Suprapubic skin (tissue), 4 donors: ENCODE measurements at places on chromosomes 4 and X.

GRCh38 chr4:185892165-185892564, 80.2 kb upstream of the SORBS2 start:
- no peaks in the 10 kb centered on the region for H3K4me1 ChIP-seq
- no peak overlapping the region for H3K4me3 ChIP-seq
- no peak for DNase-seq
- no peaks in the 10 kb centered on the region for H3K36me3 ChIP-seq

GRCh38 chr4:94978904-94979303, 221.1 kb downstream of the BMPR1B start:
- no peak overlapping the region for H3K27ac ChIP-seq
- no peak overlapping the region for H3K4me3 ChIP-seq
- no peak for DNase-seq
- no peaks in the 10 kb centered on the region for H3K27me3 ChIP-seq
- no peaks in the 10 kb centered on the region for H3K4me1 ChIP-seq
- no peaks in the 10 kb centered on the region for H3K36me3 ChIP-seq

GRCh38 chr4:139227729-139228404, 50.8 kb upstream of the ELF2 start:
- no peak overlapping the region for H3K27ac ChIP-seq
- H3K36me3 ChIP-seq = no peaks in the 10 kb centered on the region
- H3K4me3 ChIP-seq = no peak overlapping the region
- no peaks in the 10 kb centered on the region for H3K27me3 ChIP-seq
- DNase-seq = no peak
- no peaks in the 10 kb centered on the region for H3K4me1 ChIP-seq

- H3K36me3 ChIP-seq = no peaks in the 10 kb centered on the region
- no peak overlapping the region for H3K4me3 ChIP-seq
- no peak overlapping the region for H3K27ac ChIP-seq
- DNase-seq = no peak
- H3K27me3 ChIP-seq = no peaks in the 10 kb centered on the region
Observed at GRCh38 chr4:186172546-186172945, 18.8 kb upstream of the CYP4V2 start.

DNA sequence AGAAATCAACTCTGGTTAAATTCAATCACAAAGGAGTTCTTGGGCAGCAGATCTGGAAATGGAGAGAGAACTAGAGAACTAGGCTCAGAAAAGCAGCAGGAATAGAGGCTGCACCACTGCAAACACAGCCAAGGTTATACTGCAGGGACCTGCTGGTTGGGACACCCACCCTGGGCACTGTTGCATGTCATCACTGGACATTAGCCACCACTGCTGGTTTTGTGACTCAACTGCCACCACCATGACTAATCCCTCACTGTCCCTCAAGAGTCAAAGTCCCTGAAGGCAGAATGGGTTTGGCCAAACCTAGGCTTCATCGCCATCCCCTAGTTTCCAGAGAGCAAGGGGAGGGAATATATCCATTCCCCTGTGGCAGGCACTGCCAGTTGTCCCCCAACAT, 38.1 kb upstream of the IRAK1 start:
- no peak overlapping the region for H3K4me3 ChIP-seq
- no peaks in the 10 kb centered on the region for H3K27me3 ChIP-seq
- H3K4me1 ChIP-seq = peaks cover 31% of the 10 kb centered on the region
- H3K36me3 ChIP-seq = no peaks in the 10 kb centered on the region
- DNase-seq = no peak
- no peak overlapping the region for H3K27ac ChIP-seq

- no peak overlapping the region for H3K27ac ChIP-seq
- no peaks in the 10 kb centered on the region for H3K36me3 ChIP-seq
- DNase-seq = no peak
Observed at GRCh38 chrX:135389243-135389642, 32.5 kb upstream of the SMIM10L2A start.

- no peaks in the 10 kb centered on the region for H3K27me3 ChIP-seq
- H3K27ac ChIP-seq = no peak overlapping the region
- no peaks in the 10 kb centered on the region for H3K36me3 ChIP-seq
- H3K4me3 ChIP-seq = no peak overlapping the region
- no peaks in the 10 kb centered on the region for H3K4me1 ChIP-seq
Observed at GRCh38 chr4:146310319-146311021, 96.1 kb downstream of the REELD1 start.

DNA sequence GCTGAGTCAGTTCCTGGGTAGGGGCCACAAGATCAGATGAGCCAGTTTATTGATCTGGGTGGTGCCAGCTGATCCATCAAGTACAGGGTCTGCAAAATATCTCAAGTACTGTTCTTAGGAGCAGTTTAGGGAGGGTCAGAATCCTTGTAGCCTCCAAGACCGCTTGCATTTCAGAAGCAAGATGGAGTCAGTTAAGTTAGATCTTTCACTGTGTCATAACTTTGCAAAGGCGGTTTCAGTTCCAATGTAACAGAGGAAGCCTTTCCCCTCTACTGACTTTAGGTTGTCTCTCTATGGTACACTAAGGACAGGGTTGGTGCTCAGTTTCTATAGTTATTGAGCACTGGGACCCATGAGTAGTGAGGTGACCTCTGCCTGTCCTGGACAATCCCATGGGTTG, 127.3 kb upstream of the WDR1 start:
- no peaks in the 10 kb centered on the region for H3K27me3 ChIP-seq
- H3K36me3 ChIP-seq = no peaks in the 10 kb centered on the region
- DNase-seq = no peak
- no peak overlapping the region for H3K27ac ChIP-seq
- H3K4me3 ChIP-seq = no peak overlapping the region

DNA sequence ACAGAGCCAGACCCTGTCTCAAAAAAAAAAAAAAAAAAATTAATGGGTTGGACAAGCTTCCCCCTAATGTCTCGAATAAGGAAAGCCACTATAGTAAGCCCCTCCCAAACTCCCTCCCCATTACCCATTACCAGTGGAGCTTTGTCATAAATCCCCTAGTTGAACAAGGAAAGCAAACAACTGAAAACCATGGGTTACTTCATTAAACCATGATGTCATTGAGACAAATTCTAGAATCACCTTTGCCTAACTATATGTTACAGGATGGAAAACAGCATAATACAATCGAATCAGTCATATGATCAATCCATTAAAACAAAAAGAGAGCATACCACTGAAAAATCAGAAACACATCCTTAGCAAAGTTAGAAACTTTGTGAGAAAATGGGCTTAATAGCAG, 8.2 kb downstream of the ARAP2 start:
- H3K27me3 ChIP-seq = no peaks in the 10 kb centered on the region
- no peak for DNase-seq
- no peaks in the 10 kb centered on the region for H3K36me3 ChIP-seq
- H3K27ac ChIP-seq = no peak overlapping the region
- no peak overlapping the region for H3K4me3 ChIP-seq
